ENCODE measurements at places on chromosomes 6 and 20.

GRCh38 chr6:148884461-148884860 lies 137.6 kb downstream of the UST start:
- DNase-seq = no peak

DNA sequence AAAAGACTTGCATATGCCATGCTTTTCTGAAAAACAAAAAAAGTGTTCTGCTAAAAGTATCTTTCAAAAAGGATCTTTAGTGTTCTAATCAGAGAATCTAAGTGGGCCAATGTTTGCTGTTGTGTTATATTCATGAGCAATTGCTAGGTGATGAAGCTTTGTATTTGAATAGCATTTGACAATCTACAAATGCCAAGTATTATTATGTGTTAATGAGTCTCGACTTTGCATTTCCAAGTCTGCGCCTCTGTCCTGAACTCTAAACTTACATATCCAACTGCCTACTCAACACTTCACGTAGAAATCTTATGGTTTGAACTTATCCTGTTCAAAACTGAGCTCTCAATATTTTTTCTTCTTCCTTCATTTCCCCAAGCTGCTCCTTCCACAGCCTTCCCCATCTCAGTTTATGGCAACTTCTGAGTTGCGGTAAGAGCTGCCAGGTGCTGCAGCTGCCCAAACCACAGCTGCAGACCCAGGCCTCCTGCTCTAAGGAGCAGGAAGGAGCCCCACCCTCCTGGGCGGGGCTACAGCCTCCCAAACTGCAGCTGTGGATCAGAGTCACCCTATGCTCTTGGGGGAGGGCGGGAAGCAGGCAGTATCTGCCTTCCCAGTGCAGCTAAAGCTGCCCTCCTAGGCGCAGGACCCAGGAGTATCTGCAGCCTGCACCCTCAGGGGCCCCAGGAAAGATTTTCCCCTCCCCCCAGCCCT lies 16.7 kb upstream of the MAK start:
- no peak for DNase-seq

- no peak for DNase-seq
Observed at GRCh38 chr6:127391094-127391953, 47.9 kb upstream of the ECHDC1 start.

DNA sequence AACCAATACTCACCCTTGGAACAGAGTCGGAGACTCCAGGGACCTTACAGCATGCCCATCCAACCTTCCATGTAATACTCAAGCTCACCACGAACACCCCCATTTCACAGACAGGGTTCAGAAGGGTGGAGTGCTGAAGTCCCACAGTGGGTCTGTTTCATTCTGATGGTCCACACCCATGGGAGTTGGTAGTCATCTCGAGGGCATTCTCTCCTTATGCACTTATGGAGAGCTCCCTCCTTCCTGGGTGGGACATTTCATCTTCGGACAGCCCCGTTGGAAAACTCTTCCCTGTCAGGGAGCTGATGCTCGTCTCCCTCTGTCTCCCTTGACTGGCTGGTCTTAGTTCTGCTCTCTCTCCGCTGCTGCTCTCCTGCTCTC lies 38.9 kb downstream of the COX4I2 start:
- DNase-seq = no peak

- DNase-seq = no peak
Observed at GRCh38 chr6:13760307-13761304, 49.0 kb upstream of the RANBP9 start.

DNA sequence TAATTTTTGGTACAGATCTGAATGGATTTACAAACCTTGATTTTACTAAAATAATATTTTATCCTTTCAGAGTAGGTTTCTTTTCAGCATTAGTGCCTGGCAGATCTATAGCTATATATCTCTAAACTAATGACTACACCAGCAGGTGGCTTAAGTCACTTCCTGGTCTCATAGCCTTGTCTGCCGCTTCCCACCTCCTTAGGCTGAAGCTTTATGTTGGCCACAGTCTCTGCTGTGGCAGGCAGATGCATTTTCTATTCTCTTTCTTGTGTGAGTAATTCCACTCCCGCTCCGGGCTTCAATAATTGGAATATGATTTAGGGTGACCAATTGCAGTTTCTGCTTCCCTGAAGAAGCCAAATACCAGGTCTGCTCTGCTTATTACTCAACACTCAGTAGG lies 226.8 kb upstream of the HS3ST5 start:
- no peak for DNase-seq

GRCh38 chr6:107645740-107646139 lies 155.8 kb downstream of the SOBP start:
- DNase-seq = no peak

- DNase-seq = no peak
Observed at GRCh38 chr6:27962506-27962905, 5.5 kb downstream of the OR2B6 start.

DNA sequence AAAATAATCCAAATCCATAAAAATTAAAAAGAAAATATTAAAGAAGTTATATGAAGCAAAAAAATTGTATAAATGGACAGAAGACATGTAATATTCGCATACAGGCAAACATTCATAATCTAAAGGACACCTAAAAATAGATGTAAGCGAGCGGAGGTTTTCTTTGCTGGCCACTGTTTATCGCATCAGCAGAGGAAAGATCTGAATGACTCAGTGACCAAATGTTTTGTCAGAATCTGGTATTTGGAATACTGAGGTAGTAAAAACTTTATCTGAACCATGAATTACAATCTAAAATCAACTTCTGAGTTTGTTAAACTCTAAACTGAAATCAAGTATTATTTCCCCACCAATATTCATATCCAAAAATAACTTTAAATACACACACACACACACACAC lies 7.8 kb downstream of the TSPYL4 start:
- DNase-seq = no peak

DNA sequence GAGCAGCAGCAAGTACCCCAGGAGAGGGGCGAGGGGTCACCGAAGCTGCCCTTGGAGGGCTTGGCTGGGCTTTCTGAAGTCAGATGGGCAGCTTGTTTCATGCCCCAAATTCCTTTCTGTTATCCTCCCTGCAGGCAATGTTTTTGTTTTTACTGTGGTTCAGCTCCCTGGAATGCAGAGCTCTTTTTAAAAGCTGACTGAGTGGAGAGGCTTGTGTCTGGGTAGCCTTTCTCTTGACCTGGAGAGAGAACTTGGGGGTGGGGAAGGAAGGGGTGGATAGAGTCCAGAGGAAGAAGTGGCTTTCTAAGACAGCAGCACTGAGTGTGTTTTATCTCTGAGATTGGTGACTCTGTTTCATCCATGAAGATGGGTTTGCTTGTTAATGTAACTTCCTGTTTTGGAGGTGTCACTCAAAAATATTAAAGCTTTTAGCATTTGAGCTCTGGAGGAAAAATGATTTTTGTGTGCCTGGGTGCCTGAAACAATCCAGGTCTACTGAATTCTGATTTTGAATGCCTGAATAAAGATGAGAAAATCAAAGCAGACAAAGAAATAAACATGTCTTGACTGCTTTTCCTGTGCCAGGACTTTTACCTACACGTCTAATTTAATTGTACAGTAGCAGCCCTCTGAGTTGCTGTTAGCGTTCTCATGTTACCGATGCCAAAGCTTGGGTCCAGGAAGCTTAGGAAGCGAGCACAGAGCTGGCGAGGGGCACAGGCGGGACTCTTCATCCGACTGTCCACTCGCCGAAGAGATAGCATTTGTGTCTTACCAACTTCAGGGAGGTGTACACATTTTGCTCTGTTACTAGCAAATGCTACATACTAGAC lies 78.2 kb upstream of the EEF1E1 start:
- no peak for DNase-seq

DNA sequence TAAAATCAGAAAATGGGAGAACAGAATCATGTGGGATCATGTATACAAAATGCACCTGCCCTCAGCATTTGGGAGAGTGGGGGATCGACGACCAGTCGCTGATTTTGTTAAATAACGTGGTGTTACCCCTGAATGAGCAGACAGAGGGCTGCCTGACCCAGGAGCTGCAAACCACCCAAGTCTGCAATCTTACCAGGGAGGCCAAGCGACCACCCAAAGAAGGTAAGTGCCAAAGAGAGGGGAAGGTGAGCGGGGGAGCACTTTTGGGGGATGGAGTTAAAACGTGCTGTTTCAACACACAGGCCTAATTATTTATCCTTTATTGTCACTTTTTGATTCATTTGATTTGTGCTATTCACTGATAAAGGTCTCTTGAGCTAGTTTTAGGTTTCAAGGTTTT lies 4.1 kb downstream of the ADGRB3 start:
- DNase-seq = no peak

GRCh38 chr6:134806180-134806798 lies 143.6 kb downstream of the ALDH8A1 start:
- no peak for DNase-seq

DNA sequence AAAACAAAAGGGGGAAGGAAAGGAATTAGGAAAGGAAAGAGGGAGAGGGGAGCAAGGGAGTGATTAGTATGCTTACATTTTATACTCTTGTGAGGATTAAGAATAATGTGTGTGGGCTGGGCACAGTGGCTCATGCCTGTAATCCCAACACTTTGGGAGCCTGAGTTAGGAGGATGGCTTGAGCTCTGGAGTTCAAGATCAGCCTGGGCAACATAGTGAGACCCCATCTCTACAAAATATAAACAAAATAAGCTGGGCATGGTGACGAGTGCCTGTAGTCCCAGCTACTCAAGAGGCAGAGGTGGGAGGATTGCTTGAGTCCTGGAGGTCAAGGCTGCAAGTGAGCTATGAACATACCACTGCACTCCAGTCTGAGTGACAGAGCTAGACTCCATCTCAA lies 47.0 kb downstream of the SHLD1 start:
- DNase-seq = no peak

DNA sequence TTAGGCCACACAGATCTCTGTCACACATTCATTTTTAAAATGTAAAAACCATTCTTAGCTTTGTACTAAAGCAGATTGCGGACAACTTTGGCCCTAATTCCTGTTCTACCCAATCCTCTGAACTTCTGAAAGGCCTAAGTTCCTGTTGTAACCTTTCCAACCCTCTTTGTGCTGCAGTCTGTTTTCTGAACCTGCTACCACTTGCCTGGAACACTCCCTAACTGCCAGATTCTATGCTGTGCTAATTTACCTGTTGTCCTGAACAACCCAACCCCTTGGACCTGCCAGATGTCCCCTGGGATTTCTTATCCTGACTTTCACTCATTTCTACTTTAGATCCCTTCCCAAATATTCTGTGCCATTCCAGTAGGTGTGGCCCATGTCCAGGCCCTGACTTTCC lies 398.7 kb downstream of the ZFAND3 start:
- DNase-seq = no peak

- no peak for DNase-seq
Observed at GRCh38 chr6:130900913-130901312, 73.7 kb downstream of the SMLR1 start.

GRCh38 chr6:161031721-161032495 lies 40.3 kb downstream of the MAP3K4 start:
- no peak for DNase-seq

- no peak for DNase-seq
Observed at GRCh38 chr6:10617008-10617696, 77.3 kb downstream of the C6orf52 start.

- no peak for DNase-seq
Observed at GRCh38 chr6:2819115-2819514, 22.5 kb downstream of the SERPINB1 start.

GRCh38 chr6:131027326-131027725 lies 35.7 kb downstream of the EPB41L2 start:
- no peak for DNase-seq

GRCh38 chr20:10790013-10790412 lies 116.2 kb upstream of the JAG1 start:
- no peak for DNase-seq

DNA sequence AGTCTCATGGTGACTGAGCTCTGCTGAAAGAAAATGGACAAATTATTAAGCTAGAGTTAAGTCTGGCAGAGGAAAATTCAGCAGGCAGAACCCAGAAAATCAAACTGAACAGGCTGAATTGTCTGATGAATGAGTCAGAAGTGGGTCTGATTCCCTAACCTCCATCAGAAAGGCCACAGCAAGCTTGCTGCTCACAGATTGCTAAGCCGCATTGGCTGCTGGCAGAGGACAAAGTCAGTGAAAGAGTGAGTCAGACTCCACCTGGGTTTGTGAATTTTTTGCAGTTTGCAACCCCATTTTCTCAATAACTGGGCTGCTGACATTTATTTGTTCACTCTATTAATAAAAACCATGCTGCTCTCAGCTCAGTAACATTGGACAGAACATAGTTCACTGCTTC lies 191.3 kb downstream of the EPM2A start:
- no peak for DNase-seq

DNA sequence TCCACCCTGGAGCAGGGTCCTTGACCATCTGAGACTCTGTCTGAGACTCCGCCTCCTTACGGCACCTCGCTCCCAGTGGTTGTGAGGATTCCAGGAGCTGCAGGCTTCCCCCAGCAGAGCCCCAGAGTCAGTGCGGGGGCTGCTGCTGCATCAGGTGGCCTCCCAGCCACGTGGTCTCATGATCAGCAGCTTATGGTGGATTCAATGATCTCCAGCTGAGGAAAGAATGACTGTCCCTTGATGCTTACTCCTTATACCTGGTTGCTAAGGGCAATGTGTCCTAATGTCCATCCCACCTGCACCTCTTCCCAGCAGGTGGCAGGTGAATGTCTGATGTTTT lies 40.0 kb downstream of the SLC22A1 start:
- DNase-seq = no peak

GRCh38 chr20:38057351-38057972 lies 23.9 kb downstream of the RPRD1B start:
- DNase-seq = no peak

DNA sequence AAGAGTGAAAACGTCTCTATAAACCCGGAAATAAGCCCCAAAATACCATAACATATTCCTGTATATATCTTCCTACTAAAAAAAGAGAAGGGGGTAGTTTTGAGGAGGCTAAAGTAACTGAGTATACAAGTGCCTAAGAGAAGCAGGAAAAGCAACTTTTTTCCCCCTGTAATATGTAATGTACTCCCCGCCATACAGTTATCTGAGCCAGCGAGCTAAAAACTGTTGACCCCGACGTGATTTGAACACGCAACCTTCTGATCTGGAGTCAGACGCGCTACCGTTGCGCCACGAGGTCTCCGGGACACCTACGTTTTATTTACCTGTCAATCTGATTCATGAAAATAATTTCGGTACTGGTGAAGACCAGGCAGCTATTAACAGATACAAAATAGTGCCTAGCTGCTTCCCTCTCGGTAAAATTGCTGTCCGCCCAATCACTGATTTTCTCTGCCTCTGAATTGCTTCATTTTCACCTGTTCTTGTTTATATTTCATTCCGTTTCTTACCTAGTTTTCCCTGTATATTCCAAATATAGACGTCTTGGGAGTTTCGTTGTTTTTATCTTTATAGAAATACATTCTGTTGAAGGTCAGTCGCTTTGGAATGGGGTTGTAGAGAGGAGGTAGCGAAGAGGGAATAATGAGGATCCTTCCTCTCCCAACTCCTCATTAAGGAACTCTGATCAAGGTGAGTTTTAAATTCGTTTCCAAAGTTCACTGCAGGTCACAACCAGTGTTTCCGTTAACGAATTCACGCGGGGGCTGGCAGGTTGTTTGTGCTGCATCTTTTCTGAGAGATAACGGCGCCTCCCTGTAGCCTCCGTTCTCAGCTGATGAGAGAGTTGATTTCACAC lies 33.6 kb upstream of the BTN3A2 start:
- no peak for DNase-seq

DNA sequence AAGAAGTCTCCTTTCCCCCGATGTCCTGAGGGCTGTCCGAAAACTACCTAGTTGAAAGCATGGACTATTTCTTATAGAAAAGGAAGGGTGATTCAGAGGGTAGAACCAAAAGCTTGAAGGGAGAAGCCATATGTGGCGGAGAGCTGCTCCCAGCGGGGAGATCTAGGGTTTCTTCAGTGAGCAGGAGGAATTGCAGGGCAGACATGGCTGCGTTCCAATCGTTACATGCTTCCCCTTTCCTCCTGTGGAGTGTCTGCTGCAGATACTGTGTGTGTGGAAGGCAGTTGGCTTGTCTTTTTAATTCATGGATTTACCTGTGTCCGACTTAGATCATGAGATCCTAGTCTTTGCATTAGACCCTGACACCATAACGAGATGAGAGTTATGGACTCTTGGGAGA lies 799.5 kb downstream of the QKI start:
- no peak for DNase-seq
